Uterus (tissue), 4 donors: ENCODE measurements at places on chromosomes 7 and 10.

- no peaks in the 10 kb centered on the region for H3K4me1 ChIP-seq
- DNase-seq: no peak
- H3K4me3 ChIP-seq: no peak overlapping the region
- no peak overlapping the region for H3K27ac ChIP-seq
These were observed 63.6 kb upstream of the INSIG1 start for GRCh38 chr7:155234158-155234492.

DNA sequence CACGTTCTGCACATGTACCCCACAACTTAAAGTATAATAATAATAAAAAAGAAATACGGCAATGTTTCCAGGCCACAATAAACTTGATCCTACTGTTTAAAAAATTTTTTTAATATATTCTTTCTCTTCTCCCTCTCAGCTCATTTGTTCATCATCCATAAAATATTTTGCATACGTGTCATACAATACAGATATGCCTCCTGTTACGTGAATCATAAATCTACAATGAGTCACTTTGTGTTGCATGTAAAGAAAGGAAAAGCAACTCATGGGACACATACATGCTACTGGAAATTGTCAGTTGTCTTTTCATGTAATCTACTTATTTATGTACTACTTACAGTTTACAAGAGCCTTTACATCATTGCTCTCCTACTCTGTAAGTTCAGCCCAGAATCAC lies 1.1 kb upstream of the TECTB start:
- no peaks in the 10 kb centered on the region for H3K4me1 ChIP-seq
- H3K27ac ChIP-seq: no peak overlapping the region
- DNase-seq: no peak
- no peak overlapping the region for H3K4me3 ChIP-seq
- no peaks in the 10 kb centered on the region for H3K36me3 ChIP-seq

DNA sequence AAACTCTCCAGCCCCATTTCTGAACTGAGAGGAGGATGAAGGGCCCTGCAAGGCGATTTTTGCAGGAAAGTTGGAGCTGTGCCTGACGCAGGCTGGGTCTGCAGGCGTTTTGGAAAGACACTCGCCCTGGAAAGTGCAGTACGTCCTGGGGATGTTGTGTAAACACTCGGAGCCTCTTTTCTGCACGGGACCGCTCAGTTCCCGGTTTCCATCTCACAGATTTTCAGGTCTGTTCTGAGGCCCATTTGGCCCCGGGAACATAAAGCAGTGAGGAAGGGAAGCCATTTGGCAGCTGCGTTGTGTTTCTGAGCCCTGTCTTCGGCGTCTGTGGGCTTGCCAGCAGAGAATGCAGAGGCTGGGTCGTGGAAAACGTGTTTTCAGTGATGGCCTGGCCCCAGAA lies 655.0 kb upstream of the MGMT start:
- peak; percentile 66 for DNase-seq
- H3K36me3 ChIP-seq: no peaks in the 10 kb centered on the region
- H3K27me3 ChIP-seq: no peaks in the 10 kb centered on the region
- H3K4me3 ChIP-seq: no peak overlapping the region

DNA sequence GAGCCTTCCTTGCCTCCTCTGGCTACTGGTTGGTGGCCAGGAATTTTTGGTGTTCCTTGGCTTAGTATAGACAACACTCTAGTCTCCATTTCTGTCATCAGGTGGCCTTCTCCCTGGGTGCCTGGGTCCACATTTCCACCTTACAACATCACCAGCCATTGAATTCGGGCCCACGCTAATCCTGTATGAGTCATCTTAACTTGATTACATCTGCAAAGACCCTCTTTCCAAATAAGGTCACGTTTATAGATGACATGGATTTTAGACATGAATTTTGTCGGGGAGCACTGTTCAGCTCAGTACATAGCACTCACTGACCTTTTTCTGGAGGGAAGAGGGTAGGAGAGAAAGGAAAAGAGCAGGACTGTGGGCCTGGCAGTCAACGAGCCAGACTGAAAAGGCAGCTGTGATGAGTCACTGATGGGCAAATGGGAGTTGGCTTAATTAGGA lies 39.4 kb downstream of the MMRN2 start:
- no peaks in the 10 kb centered on the region for H3K27me3 ChIP-seq
- H3K36me3 ChIP-seq: no peaks in the 10 kb centered on the region
- DNase-seq: no peak
- no peak overlapping the region for H3K27ac ChIP-seq
- H3K4me3 ChIP-seq: no peak overlapping the region

DNA sequence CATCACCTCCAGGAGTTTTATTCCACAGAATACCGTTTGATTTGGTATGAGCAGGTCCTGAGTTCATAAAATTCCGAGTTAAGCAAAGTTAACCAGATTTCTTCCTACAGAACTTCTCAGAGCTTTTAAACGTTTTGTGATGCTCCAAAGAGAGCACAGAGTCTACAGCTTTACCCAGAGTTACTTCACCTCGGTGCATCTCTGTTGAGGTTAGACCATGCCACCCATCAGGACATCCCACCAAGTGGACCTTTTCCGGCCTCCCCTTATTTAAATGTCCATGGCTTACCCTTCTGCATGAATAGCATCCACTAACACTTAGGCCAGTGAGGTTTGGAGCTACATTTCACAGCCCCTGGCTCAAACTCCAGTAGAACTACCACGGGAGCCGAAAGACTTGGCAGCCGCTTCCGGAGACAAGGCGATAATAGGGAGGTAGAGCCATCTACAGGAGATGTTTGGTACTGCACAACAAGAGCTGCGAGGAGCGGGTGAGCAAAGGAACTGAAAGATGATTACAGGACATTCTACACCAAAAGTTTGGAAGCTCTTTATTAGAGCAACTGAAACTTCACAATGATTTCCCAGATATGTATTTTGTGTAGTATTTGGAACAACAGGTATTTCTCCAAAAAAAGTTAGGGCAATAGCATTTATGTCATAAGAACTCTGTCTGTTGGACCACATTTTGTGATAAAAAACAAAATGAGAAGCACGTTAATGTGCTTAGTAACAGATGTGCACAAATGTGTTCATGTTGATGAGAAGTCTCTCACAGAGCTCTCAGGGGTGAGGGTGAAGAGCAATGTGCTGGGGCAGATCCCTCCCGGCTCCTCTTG lies 174.7 kb downstream of the HERPUD2 start:
- no peaks in the 10 kb centered on the region for H3K27me3 ChIP-seq
- no peaks in the 10 kb centered on the region for H3K36me3 ChIP-seq
- no peaks in the 10 kb centered on the region for H3K4me1 ChIP-seq
- no peak overlapping the region for H3K4me3 ChIP-seq

DNA sequence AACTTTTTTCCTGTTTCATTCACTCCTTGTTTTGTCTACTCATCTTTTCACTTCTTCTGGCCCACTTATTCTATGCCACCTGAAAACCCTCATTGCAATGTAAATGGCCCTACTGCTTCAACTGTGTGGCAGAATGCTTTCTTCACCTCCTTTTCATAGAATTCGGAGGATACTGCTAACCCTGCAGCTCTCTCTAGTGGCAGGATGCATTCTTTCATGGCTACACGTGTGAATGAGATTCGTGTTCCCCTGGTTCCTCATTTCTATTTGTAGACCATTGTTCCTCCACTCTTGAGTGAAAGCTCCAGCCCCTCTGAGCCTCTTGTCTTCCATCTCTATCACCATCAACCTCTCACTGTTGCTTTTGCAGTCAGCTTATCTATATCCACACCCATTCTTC lies 20.9 kb upstream of the CYP26C1 start:
- H3K27ac ChIP-seq: no peak overlapping the region
- H3K27me3 ChIP-seq: no peaks in the 10 kb centered on the region
- DNase-seq: no peak
- H3K4me1 ChIP-seq: no peaks in the 10 kb centered on the region
- no peaks in the 10 kb centered on the region for H3K36me3 ChIP-seq

DNA sequence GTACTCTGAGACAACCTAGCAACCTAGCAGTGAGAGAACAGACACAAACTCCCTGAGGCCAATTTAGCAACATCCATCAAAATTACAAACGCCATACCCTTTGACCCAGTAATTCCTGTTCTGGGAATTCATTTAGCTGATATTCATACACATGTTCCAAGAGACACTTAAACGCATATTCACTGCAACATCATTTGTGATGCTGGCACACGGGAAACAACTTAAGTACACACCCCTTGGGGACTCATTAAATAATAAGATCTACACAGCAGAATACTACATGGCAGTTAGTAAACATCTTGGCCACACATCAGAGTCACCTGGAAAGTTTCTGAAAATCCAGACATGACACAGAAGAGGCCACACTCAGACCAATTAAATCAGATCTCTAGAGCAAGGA lies 17.6 kb downstream of the NUDCD3 start:
- DNase-seq: no peak
- no peaks in the 10 kb centered on the region for H3K4me1 ChIP-seq
- no peak overlapping the region for H3K4me3 ChIP-seq
- no peaks in the 10 kb centered on the region for H3K36me3 ChIP-seq
- H3K27ac ChIP-seq: no peak overlapping the region

DNA sequence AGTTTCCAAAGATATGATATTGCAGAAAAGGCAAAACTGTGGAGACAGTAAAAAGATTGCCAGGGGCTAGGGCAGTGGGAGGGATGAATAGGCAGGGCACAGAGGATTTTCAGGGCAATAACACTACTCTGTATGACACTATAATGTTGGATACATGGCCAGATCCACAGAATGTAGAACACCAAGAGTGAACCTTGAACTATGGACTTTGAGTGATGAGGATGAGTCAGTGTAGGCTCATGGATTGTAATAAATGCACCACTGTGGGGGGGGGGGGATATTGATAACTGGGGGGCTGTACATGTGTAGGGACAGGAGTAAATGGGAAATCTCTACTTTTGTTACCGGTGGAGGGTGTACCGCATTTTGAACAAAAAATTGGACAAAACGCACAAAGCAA lies 77.4 kb downstream of the ALOX5 start:
- no peak overlapping the region for H3K27ac ChIP-seq
- H3K4me3 ChIP-seq: no peak overlapping the region
- DNase-seq: no peak
- H3K27me3 ChIP-seq: no peaks in the 10 kb centered on the region

GRCh38 chr7:123498601-123499000 lies 35.8 kb downstream of the IQUB start:
- H3K4me1 ChIP-seq: no peaks in the 10 kb centered on the region
- H3K27ac ChIP-seq: no peak overlapping the region
- DNase-seq: no peak
- H3K27me3 ChIP-seq: no peaks in the 10 kb centered on the region

DNA sequence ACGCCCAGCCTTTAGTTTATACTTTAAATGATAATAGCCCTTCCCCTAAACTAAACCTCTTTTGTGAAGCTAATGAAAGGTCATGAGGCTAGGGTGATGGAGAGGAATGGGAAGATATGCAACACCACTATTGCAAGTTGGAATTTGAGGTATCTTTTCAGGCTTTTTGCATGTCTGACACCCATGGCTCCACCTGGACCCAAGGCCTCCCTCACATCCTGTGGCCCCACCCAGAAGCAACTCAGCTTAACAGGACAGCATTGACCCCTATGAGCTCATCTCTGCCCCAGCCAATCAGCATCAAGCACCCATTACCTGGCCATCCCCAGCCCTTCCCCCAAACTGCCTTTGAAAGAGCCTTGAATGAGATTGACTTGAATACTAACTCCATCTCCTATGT lies 674.2 kb upstream of the NRP1 start:
- H3K27ac ChIP-seq: no peak overlapping the region
- no peak overlapping the region for H3K4me3 ChIP-seq
- H3K4me1 ChIP-seq: no peaks in the 10 kb centered on the region

- no peak overlapping the region for H3K4me3 ChIP-seq
- no peaks in the 10 kb centered on the region for H3K27me3 ChIP-seq
- H3K36me3 ChIP-seq: no peaks in the 10 kb centered on the region
- peak overlapping the region; percentile 88 for H3K27ac ChIP-seq
These were observed 63.2 kb downstream of the MACC1 start for GRCh38 chr7:20153999-20154398.

- no peak overlapping the region for H3K4me3 ChIP-seq
- no peaks in the 10 kb centered on the region for H3K36me3 ChIP-seq
- H3K4me1 ChIP-seq: no peaks in the 10 kb centered on the region
- H3K27ac ChIP-seq: no peak overlapping the region
- no peak for DNase-seq
These were observed 287.7 kb downstream of the ABCA13 start for GRCh38 chr7:48458701-48459524.

GRCh38 chr7:3277604-3278572 lies 23.2 kb upstream of the SDK1 start:
- no peaks in the 10 kb centered on the region for H3K27me3 ChIP-seq
- no peak overlapping the region for H3K27ac ChIP-seq
- H3K4me1 ChIP-seq: no peaks in the 10 kb centered on the region
- no peak for DNase-seq
- no peaks in the 10 kb centered on the region for H3K36me3 ChIP-seq
- H3K4me3 ChIP-seq: no peak overlapping the region

DNA sequence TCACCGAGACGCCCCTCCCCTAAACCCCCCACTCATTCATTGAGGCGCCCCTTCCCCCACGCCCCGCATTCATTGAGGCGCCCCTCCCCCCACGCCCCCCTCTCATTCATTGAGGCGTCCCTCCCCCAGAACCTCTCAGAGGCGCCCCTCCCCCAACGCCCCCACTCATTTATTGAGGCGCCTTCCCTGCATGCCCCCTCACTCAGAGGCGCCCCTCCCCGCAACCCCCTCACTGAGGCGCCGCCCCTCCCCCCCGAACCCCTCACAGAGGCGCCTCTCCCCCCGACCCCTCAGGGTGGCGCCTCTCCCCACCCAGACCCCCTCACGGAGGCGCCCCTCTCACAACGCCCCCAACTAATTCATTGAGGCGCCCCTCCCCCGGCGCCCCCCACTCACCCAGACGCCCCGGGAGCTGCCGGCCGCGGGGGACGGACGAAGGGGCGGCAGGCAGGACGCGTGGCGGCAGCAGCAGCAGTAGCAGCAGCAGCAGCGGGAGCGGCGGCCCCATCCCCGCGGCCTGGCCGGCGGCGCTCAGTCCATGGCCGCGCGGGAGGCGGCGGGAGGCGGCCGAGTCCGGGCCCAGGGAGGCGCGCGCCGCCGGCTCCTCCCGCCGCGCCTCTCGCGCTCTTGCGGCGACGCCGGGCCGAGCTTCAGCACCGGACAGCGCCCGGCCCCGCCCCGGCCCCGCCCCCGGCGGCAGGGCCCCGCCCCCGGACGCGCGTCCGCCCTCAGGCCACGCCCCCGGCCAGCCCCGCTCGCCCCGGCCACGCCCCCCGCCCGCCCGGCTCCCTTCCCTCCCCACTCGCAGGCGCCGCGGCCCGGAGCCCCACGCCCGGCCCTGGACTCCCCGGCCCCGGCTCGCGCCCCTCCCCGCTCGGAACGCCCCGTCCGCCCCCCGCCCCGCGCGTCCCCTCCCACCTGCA lies at the start of gene PTPRN2:
Gene PTPRN2 (minus strand): TSS at position 662 of the 923 bp plus-strand sequence.
- DNase-seq: peak; percentile 30
- H3K4me3 ChIP-seq: peak within 1 kb of the TSS; percentile 6
- no peaks in the 10 kb centered on the region for H3K27me3 ChIP-seq
- H3K36me3 ChIP-seq: no peaks in the 10 kb centered on the region
- H3K4me1 ChIP-seq: peaks cover 6% of the 10 kb centered on the region

- no peak overlapping the region for H3K4me3 ChIP-seq
- no peak overlapping the region for H3K27ac ChIP-seq
- no peaks in the 10 kb centered on the region for H3K4me1 ChIP-seq
- no peaks in the 10 kb centered on the region for H3K36me3 ChIP-seq
- DNase-seq: peak; percentile 2
These were observed 193.9 kb upstream of the PPP2R2D start for GRCh38 chr10:131706952-131707351.
